ENCODE measurements at places on chromosomes 2 and 18.

DNA sequence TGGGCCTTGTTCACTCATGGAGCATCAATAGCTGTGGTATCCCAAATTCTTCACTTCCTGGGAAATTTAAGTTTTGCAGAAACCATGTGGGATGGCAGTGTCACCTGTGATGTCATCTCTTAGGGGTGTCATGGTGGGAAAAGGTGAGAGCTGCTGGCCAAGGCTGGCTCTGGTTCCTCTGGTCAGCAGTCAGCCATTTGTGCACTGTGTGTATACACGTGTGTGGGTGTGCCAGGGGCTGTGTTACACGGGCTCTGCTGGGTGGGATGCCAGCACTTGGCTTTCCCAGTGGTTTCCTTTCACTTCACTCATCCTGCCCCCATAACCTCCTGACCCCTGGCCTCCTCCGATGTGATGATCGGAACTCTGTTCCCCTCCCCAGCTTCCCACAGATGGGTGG lies 21.3 kb downstream of the SAG start:
- DNase-seq = no peak

- DNase-seq = no peak
These were observed 51.8 kb downstream of the EPB41L5 start for GRCh38 chr2:120064664-120065063.

- DNase-seq = no peak
These were observed 22.2 kb downstream of the TANC1 start for GRCh38 chr2:158990397-158991214.

- DNase-seq = no peak
These were observed 72.2 kb upstream of the BARD1 start for GRCh38 chr2:214881647-214882202.

GRCh38 chr2:44362207-44363015 lies 664 bp downstream of the CAMKMT start:
- peak; percentile 24 for DNase-seq

- DNase-seq = no peak
These were observed 35.0 kb downstream of the CYP27C1 start for GRCh38 chr2:127185093-127185492.

GRCh38 chr2:39128919-39129391 lies 8.1 kb upstream of the SOS1 start:
- peak; percentile 84 for DNase-seq

GRCh38 chr2:198753101-198753500 lies 704.6 kb downstream of the SATB2 start:
- no peak for DNase-seq

DNA sequence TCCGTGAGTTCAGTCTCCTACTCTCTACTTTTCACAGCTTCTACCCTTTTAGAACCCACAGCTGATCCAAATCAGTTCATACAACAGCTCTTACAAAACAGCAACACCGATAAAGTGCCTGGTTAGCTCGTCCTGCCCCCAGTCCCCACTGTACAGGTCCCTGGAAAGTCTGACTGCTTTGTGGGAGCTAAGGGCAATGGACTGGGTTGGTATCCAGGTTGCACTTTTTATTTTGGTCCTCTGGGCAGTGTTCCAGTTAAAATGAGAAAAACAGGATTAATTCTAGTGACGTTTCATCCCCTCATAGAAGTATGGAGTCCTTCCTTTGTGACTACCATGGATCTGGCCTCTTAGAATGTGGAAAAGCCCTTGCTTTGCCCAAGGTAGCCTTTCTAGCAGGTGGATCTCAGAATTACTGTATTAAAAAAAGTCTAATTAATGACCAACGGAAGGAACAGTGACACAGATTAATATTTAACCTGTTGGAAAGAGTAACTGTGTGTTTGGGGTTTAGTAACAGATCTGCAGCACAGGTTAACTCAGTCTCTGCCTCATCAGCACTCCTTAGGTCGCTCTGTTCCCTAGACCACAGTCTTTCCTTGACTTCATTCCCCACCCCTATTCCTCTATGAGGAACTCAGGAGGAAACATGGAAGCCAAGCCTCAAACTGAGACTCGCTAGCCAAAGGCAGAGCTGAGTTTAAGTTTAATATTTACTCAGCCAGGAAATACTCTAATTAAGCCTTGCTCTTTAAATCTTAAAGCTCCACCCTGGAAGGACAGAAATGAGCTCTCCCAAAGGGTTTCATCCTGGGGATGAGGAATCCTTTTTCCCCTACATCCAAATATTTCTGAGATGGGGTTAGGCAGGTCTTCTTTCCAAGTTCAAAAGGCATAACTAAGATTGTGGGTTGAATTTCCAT lies 52.8 kb upstream of the ITGA6 start:
- no peak for DNase-seq

DNA sequence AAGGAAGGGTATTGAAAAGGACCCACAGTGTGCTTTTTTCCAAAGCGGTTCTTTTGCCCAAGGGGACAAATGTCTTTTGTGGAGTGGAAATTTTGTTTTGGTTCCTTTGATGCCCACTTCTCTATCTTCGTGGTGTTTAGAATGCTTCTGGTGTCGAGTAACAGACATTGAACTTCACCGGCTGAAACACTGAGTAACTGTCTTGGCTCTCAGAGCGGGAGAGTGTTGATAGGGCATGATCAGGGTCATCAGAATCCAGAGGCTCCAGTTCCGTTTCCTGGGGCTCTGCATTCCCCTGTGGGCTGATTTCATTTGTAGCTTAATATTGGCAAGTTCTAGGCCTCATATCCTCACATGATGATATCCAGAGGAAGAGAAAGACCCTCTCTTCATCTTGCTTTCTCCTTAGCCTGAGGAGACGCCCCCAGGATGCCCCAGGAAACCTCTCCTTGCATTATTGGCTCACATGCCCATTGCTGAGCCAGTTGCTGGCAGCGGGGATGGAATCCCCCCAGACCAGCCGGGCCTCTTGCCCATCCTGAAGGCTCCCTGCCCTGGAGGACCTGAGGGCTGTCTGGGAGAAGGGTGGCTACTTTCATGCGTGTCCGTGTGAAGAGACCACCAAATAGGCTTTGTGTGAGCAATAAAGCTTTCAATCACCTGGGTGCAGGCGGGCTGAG lies 27.9 kb upstream of the AGFG1 start:
- no peak for DNase-seq

- no peak for DNase-seq
These were observed 40.7 kb upstream of the KLF11 start for GRCh38 chr2:10002681-10003080.

- DNase-seq = no peak
These were observed 16.5 kb upstream of the MARCO start for GRCh38 chr2:118925476-118925875.

DNA sequence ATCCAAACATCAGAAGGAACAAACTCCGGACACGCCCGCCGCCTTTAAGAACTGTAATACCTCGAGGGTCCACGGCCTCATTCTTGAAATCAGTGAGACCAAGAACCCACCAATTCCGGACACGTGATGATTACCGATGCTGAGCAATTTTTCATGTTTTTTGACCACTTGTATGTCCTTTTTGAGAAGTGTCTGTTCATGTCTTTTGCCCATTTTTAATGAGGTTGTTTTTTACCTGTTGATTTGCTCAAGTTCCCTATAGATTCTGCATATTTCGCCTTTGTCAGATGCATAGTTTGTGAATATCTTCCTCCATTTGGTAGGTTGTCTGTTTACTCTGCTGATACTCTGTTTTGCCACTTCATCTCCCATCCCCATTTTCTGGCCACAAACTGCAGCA lies 150.4 kb downstream of the IRS1 start:
- DNase-seq = no peak

- no peak for DNase-seq
These were observed 2.3 kb upstream of the EXOC6B start for GRCh38 chr2:72827966-72828646.

DNA sequence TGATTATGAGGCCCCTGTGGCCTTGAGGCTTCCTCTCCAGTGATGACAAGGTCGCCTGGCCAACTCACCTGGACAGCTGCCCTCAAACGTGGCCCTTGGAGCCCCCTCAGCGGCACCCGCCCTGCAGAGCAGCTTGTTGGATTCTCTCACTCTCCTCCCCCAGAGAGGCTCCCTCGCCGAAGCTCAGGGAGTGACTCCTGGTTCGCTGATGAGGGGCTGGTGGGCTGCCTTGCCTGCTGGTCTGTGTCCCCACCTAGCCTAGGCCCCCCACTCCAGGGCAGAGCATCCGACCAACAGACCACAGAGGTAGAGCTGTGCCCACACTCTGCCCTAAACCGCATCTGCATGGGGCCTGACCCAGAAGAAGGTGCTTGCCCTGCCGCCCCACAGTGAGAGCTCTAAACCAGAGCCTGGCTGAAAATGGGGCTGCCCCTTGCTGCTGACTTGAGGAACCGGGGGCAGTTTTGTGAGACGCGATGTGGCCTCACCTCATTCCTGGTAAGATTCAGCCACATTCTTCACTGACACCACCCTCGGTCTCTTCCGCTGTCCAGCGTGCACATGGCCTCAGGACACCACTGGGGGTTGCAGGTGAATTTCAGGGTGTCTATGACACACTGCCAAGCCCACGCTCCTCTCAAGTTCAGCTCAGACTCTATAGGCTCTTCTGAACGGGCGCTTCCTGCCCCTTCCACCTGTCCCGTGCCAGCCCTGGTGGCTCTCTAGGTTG lies 131.6 kb downstream of the CABLES1 start:
- DNase-seq = no peak

DNA sequence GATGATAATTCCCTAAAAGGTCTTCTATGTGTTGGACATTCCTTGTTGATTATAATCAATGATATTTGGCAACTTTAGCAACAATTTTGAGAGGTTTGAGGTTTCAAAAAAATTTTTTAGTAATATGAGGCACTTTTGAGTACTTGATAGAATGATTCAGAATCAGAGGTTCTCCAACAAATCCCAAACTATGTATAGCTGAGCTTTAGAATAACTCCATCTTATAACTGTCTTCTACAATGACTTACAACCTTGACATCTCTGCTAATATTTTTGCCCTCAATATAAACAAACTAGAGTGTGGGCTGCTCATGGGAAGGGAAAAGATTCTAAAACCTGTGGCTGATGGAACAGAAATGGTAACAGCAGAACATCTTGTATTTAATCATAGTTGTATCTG lies 21.5 kb upstream of the SERPINB7 start:
- no peak for DNase-seq

DNA sequence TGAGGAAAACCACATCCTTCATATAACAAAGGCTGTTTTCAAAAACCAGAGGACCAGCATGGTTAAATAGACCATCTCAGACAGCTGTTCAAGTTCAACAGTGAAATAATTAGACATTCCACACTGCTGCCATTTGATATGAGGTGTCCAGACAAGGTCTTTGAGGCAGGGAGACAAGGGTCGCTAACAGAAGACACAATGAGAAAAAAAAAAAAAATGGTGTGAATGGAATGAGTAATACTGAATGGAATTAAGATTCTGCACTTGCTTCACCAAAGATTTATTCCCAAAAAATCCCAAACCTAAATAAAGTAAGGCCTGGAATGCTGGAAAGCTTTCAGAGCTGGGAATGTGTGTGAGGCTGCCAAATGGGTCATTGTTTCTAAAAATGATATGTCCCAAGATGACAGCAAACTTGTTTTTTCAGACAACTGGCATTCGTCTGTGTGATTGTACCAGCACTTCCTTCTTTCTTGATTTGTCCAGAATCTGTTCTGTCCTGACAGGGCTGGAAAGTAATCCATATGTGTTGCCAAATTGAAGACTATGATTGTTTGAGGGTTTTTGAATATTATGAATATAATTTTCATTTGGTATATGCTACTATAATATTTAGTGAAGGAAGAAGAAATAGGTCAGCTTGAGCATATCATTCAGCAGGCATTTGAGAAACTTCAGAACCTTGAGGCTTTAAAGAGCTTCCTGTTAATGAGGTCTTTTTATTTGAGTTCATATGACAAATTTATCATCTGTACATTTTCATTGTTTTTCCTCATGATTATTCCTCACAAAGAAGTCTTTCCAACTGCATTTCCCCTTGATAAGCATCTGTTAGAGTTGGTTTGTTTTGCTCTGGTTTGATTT lies 85.2 kb upstream of the ITGA4 start:
- DNase-seq = no peak

DNA sequence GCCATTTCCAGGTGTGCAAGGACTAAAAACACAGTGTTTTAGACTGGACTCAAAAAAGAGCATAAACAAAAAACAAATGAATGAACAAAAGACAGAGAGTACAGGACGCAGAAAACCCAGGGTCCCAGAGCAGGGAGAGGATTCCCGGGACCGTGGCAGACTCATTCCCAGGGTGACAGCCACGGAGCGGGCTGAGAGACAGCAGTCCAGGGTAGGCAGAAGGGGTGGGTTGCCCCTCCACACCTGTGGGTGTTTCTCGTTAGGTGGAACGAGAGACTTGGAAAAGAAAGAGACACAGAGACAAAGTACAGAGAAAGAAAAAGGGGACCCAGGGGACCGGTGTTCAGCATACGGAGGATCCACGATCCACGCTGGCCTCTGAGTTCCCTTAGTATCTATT lies 273.4 kb downstream of the EIPR1 start:
- no peak for DNase-seq

DNA sequence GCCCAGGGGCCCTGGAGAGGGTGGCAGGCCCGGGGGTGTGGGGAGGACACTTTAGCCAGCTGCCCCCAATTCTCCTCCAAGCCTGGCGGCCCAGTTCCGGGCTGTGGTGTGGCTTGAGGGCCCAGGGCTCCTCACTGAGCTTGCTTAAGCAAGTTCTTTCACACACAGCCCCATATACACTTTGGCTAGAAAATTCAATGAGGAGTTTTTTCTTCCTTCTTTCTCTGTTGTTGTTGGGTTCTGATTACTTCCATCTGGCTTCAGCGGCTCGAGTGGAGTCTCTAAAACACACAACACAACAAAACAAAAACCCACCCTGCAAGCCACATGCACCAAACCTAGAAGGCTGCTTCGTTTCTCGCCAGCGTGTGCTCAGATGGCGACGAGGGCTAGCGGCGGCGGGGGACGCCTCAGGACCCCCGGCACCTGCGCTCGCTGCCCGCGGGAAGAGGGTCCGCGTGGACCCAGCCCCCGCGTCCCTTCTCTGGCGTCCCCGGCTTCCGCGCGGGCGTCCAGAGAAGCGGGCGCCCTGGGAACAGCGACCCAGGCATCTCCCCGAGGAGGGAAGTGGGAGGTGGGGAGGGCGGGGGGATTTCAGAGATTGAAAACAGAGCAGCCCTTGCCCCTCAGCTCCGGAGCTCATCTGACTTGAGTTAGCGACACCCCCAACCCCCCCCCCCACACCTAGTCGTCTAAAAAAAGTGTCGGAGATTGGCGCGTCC lies 577 bp upstream of the GLI2 start:
- no peak for DNase-seq

DNA sequence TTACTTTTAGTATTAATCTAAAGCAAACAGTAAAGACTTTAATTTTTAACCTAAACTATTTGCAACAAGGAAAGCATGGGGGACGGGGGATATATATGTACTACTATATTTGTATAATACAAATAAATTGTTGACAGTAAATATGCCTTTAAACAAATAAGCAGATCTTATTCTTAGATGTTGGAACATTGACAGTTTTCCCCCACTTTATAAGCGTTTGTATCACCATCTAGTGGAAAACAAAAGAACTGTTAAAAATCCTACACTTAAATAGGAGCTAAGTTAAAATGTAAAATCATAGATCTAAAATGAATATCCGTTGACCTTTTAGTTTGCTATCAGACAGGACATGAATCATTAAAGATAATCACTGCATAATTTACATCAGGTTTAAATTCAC lies 50.0 kb downstream of the RBBP8 start:
- peak; percentile 20 for DNase-seq

Data from CD4-positive, alpha-beta T cell treated with Interleukin-15 for 4 hours (primary cell).